ENCODE measurements at places on chromosomes 2 and 18. TPM values are rescaled to one million over a fixed set of nuclear protein-coding genes. Genes with fewer than 3 reads are reported as not detected.

Gene EFHD1
- 4.3 TPM for total RNA-seq

Gene IL37
- total RNA-seq = not detected

Gene MC5R
- not detected for total RNA-seq

Gene CDH7
- total RNA-seq = not detected

Gene LYPD6B
- 0.10 TPM for total RNA-seq

Gene KCNF1
- total RNA-seq = 40.2 TPM

Gene ZAP70
- total RNA-seq = 0.12 TPM

Gene CYTIP
- 0.22 TPM for total RNA-seq

Gene CHST10
- total RNA-seq = 16.3 TPM

Gene SRD5A2
- 0.06 TPM for total RNA-seq

All from A549 treated with Hydrocortisone at 1 μM for 4 hours (cell line).